Temporal lobe (tissue), 4 donors: ENCODE measurements at places on chromosomes 3 and 15. TPM values are rescaled to one million over a fixed set of nuclear protein-coding genes. Genes with fewer than 3 reads are reported as not detected.

The MCF2L2 gene
- 32.5 TPM for total RNA-seq

The HHATL gene
- total RNA-seq, result not detected

The PROK2 gene
- total RNA-seq, result 0.98 TPM

The DNASE1L3 gene
- total RNA-seq, result 0.74 TPM

The ATP2B2 gene
- total RNA-seq, result 76.2 TPM

The ITIH1 gene
- total RNA-seq, result not detected

The ZBBX gene
- 3.9 TPM for total RNA-seq

The CORO2B gene
- total RNA-seq, result 28.0 TPM

The SPATA12 gene
- total RNA-seq, result not detected

The TF gene
- 2.7 TPM for total RNA-seq

The PP2D1 gene
- total RNA-seq, result not detected

The POC1A gene
- total RNA-seq, result 2.5 TPM

The ITPKA gene
- 1.2 TPM for total RNA-seq

The PLSCR5 gene
- 0.25 TPM for total RNA-seq

The KLHL40 gene
- total RNA-seq, result not detected

The GPR27 gene
- total RNA-seq, result 34.2 TPM

The LINGO1 gene
- total RNA-seq, result 46.2 TPM

The CX3CR1 gene
- 5.9 TPM for total RNA-seq

The CCR9 gene
- total RNA-seq, result not detected

The EDEM1 gene
- total RNA-seq, result 10.6 TPM

The CYP19A1 gene
- 0.25 TPM for total RNA-seq

The FETUB gene
- total RNA-seq, result not detected

The KBTBD13 gene
- not detected for total RNA-seq

The CCR8 gene
- not detected for total RNA-seq

The CD276 gene
- 36.6 TPM for total RNA-seq

The MOBP gene
- 0.25 TPM for total RNA-seq

The KBTBD8 gene
- total RNA-seq, result 9.8 TPM

The CD200 gene
- total RNA-seq, result 46.2 TPM

The CIP2A gene
- 15.0 TPM for total RNA-seq

The MORC1 gene
- total RNA-seq, result under 0.01 TPM

The HHLA2 gene
- total RNA-seq, result not detected
